Adrenal gland (tissue), 19 donors: ENCODE measurements at places on chromosomes 12 and 14.

DNA sequence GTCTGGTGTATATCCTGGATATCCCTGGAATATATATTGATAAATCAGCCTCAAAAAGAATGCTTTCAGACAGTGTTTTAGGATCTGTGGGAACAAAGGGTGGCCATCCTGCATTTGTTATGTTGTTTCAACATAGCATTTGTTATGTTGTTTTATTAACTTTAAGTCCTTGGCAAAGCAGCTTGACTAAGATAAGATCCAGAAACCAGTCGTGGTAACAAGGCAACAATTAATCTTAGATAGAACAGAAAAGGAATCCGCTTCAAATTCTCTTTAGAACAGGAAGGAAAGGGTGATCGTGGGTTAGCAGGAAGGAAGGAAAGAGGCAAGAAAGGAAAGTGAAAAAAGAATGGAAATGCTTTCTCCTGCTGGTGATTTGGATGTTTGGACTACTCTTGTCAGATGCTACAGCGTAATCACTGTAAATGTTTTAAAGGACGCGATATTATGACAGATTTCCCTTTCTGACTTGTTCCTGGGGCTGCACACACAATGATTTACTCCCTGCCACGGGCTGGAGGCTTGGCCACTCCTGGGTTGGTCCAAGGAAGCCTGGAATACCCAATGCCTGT is 443.3 kb downstream of the DPF3 start:
- H3K36me3 ChIP-seq = no peaks in the 10 kb centered on the region
- no peaks in the 10 kb centered on the region for H3K4me1 ChIP-seq
- no peaks in the 10 kb centered on the region for H3K27me3 ChIP-seq
- H3K4me3 ChIP-seq = no peak overlapping the region

DNA sequence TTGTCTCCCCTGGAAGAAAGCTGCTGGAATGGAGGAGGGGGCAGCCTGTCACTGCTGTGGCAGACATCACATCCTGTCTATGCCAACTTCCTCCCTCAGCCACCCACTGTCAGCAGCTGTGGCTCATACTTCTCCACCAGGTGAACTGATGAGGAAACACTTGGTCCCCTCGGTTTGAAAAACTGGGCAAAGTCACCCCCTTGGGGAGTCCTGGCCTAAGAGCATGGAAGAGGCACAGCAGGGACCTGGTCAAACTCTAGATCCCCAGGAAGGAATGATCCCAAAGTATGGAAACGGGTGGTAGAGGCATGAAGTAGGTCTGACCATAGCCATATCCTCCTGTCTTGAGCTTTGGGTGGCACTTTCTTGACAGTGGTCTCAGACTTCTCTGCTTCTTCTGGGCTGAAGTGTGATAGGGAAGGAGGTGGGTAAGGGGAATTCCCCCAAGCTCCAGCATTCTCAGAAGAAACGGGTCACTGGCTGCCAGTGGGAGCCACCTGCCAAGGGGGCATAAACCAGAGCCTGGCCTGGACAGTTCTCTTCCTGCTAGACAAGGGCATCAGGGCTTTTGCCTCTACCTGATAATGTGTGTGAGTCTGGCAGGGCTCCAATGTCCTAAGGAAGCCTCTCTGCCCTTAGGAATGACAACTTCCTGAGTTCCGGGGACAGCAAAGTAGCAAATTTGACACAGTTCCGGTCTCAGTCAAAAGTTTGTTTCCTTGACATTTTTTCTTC is 36.0 kb downstream of the FMNL3 start:
- peaks cover 24% of the 10 kb centered on the region for H3K4me1 ChIP-seq
- no peak overlapping the region for H3K4me3 ChIP-seq
- no peaks in the 10 kb centered on the region for H3K27me3 ChIP-seq
- DNase-seq = no peak

DNA sequence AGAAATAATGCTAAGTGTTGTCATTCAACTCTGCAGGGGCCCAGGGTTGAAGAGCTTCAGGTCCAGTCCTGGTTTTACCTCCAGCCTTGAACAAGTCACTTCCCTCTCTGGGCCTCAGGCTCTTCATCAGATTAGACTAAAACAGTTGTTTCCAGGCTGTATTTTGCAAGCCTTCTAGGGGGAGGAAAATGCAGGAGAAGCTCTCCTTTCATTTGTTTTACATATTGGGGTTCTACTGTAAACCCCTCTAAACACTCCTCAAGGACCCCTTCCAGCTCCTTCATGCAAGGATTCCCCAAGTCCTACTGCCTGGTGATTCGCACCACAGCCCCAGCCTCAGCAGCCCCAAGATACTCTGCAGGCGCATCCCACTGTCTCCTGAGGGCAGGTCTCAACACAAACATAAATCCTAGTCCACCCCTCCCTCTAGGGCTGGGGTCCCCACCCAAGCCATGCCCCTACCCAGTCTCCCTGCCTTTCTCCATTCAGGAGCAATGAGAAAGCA is 2.7 kb downstream of the SDR9C7 start:
- no peak for DNase-seq
- H3K36me3 ChIP-seq = no peaks in the 10 kb centered on the region
- no peaks in the 10 kb centered on the region for H3K27me3 ChIP-seq
- H3K27ac ChIP-seq = peak overlapping the region; percentile 48

DNA sequence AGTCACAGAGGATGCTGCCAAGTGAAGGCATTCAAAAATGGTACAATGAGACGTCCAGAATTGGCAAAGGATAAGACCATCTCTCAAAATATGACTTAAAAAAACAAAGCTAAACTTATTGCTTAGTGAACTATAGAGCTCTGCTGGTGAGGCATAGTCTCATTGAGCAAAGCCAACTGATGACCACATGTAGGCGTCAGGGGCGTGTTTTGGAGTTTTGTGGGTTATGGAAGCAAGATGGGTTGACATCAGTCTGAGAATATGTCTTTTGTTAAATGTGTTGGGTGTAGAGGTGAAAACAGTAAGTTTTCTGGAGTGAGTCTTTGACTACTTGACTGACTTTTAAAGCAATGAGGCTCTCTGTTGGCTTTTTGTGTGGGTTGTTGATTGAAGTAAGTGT is 47.2 kb downstream of the ATL1 start:
- H3K4me3 ChIP-seq = no peak overlapping the region
- H3K27me3 ChIP-seq = no peaks in the 10 kb centered on the region

GRCh38 chr12:84336231-84336630 is 576.4 kb downstream of the SLC6A15 start:
- no peak overlapping the region for H3K27ac ChIP-seq
- H3K4me1 ChIP-seq = no peaks in the 10 kb centered on the region
- DNase-seq = no peak
- H3K4me3 ChIP-seq = no peak overlapping the region

GRCh38 chr14:55073856-55074255 is 22.4 kb downstream of the MAPK1IP1L start:
- no peak overlapping the region for H3K27ac ChIP-seq
- no peak overlapping the region for H3K4me3 ChIP-seq
- DNase-seq = no peak
- H3K27me3 ChIP-seq = no peaks in the 10 kb centered on the region
- peaks cover 19% of the 10 kb centered on the region for H3K4me1 ChIP-seq

DNA sequence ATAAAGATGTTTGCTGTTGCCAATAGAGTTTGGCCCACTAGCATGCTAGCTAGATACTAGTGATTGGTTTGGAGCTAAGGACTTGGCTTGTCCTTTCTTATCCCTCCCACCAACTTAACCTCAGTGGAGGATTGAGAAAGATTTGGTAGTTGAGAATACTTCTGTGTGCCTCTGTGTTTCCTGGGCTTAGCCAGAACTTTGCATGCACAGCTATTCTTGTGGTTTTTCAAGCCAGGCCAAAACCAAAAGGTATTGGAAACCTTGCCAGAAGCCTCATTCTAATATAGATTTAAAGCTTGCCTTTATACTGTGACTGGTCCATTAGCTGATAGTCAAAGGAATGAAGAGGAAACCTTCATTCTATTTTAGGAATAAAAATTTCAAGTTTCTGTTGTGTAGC is 188.5 kb downstream of the CCDC91 start:
- H3K27ac ChIP-seq = no peak overlapping the region
- H3K36me3 ChIP-seq = no peaks in the 10 kb centered on the region
- H3K27me3 ChIP-seq = no peaks in the 10 kb centered on the region

GRCh38 chr12:126390969-126391566 is 1325.8 kb downstream of the AACS start:
- no peaks in the 10 kb centered on the region for H3K27me3 ChIP-seq
- H3K27ac ChIP-seq = no peak overlapping the region
- H3K36me3 ChIP-seq = no peaks in the 10 kb centered on the region

DNA sequence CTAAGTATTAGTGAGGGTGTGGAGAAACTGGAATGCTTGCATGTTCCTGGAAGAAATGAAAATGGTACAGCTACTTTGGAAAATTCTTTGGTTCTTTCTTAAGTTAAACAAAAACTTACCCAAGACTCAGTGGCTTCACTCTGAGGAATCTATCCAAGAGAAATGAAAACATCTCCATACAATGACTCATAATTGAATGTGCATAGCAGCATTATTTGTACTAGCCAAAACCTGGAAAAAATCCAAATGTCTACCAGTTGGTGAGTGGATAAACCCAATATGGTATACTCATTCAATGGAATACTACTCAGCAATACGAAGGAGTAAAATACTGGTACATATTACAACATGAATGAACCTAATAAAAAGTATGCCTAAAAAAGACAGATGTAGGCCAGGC is 18.0 kb upstream of the CRACR2A start:
- H3K27ac ChIP-seq = no peak overlapping the region
- H3K4me1 ChIP-seq = no peaks in the 10 kb centered on the region
- no peak for DNase-seq
- H3K4me3 ChIP-seq = no peak overlapping the region
- no peaks in the 10 kb centered on the region for H3K36me3 ChIP-seq

- no peaks in the 10 kb centered on the region for H3K4me1 ChIP-seq
- no peaks in the 10 kb centered on the region for H3K27me3 ChIP-seq
- no peak overlapping the region for H3K4me3 ChIP-seq
- DNase-seq = no peak
Measured at GRCh38 chr14:24072436-24072835, 1.1 kb downstream of the CPNE6 start.

DNA sequence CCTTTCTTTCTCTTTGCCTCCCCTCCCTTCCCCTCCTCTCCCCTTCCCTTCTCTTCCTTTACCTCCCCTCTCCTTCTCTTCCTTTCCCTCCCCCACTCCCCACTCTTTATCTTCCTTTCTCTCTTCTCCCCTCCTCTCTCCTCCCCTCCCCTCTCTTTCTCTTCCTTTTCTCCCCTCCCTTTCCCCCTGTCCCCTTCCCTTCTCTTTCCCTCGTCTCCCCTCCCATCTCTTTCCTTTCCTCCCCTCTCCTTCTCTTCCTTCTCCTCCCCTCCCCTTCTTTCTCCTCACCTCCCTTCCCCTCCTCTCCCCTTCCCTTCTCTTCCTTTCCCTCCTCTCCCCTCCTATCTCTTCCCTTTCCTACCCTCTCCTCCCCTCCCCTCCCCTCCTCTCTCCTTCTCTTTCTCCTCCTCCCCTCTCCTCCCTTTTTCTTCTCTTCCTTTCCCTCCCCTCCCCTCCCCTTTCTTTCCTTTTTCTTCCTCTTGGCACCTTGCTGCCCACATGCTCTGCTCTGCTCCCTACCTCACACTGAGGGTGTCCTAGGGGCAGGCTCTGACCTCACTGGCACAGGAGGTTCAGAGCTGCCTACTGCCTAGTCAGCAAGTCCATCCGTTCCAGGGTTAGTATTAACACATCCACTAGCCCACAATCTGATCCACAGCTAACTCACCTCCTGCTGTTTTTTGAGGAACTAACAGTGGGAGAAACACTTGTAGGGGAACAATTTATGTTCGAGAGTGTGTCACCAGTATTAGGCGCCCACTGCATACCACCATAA is 101.0 kb downstream of the NUAK1 start:
- no peaks in the 10 kb centered on the region for H3K27me3 ChIP-seq
- no peak overlapping the region for H3K27ac ChIP-seq
- H3K4me3 ChIP-seq = no peak overlapping the region
- no peaks in the 10 kb centered on the region for H3K4me1 ChIP-seq

DNA sequence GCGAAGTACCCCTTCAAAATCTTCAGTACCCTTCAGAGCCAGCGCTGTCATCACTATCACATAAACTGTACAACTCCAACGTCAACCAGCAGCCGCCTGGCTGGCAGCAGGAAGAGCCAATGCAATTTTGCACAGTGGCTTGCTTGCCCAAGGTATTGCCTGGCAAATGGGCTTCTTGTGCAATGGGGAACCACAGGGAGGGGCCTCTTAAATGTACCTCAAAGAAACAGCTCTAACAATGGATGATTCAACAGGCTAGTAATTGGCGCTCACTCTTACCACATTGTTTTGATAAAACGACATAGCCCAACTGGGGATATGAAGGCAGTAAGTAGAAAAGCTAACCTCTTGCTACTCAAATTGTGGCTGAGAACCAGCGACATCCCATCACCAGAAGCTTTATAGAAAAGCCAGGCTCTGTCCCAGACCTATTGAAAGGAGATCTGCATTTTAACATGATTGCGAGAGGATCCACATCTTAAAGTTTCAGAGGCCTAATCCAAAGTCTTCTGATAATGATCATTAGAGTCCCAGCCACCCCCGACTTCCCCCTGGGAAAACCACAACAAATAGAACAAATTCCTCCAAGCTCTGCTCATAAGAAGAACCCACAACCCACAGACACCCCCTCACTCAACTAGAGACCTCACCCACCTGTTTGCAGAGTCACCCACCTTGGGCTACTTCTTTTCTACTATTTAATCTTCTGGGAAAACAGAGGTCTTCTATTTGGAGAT is 125.3 kb upstream of the HIF1A start:
- H3K36me3 ChIP-seq = no peaks in the 10 kb centered on the region
- no peaks in the 10 kb centered on the region for H3K27me3 ChIP-seq
- peak overlapping the region; percentile 59 for H3K27ac ChIP-seq
- H3K4me1 ChIP-seq = peaks cover 13% of the 10 kb centered on the region
- peak; percentile 57 for DNase-seq
- H3K4me3 ChIP-seq = no peak overlapping the region

DNA sequence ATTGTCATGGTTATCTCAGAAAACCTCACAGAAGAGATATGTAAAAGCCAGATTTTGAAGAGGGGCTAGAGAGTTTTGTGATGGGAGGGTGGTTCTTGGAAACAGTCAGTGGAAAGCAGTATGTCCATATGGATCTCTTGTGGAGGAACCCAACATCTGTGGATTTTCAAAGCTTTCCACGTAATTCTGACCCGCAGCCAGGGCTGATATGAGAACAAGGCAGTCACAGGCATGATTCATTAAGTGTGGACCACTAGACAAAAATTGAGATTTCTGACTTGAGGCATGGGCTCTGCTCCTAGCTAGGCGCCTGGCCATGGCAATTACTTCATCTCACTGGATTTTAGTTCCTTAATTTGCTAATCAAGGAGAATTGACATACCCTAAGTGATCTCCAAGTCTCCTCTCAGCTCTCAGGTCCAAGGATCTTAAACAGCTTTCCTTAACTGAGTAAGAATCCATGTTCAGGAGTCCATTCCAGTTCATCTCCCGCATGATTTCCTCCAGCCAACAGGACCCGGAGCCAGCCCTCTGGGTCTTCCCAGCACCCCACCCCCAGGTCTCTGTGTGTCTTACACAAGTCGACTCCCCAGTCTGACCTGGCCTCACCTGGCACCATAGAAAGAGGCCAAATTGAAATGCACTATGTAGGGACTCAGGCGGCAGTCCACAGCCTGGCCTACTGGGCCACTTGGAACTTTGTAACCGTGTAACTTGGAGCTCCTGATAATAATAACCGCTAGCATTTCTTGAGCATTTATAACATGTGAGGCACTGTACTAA is 176.3 kb upstream of the PARP11 start:
- no peaks in the 10 kb centered on the region for H3K27me3 ChIP-seq
- DNase-seq = no peak
- no peak overlapping the region for H3K27ac ChIP-seq
- no peak overlapping the region for H3K4me3 ChIP-seq
- no peaks in the 10 kb centered on the region for H3K36me3 ChIP-seq
